Activated naive CD8-positive, alpha-beta T cell treated with anti-CD3 and anti-CD28 coated beads for 36 hours (primary cell): ENCODE measurements at places on chromosomes 16 and 17.

GRCh38 chr17:37300683-37301082 is 75.1 kb upstream of the C17orf78 start:
- no peak for DNase-seq

- no peak for DNase-seq
Measured at GRCh38 chr17:37219876-37220606, 155.7 kb upstream of the C17orf78 start.

GRCh38 chr16:75235721-75236193 is 15.7 kb downstream of the BCAR1 start:
- no peak for DNase-seq

- DNase-seq = no peak
Measured at GRCh38 chr16:86722970-86723369, 144.6 kb downstream of the FOXL1 start.

- peak; percentile 73 for DNase-seq
Measured at GRCh38 chr17:79393358-79394052, 217.3 kb downstream of the RBFOX3 start.

GRCh38 chr16:73888840-73889490 is 407.6 kb upstream of the PSMD7 start:
- DNase-seq = no peak

DNA sequence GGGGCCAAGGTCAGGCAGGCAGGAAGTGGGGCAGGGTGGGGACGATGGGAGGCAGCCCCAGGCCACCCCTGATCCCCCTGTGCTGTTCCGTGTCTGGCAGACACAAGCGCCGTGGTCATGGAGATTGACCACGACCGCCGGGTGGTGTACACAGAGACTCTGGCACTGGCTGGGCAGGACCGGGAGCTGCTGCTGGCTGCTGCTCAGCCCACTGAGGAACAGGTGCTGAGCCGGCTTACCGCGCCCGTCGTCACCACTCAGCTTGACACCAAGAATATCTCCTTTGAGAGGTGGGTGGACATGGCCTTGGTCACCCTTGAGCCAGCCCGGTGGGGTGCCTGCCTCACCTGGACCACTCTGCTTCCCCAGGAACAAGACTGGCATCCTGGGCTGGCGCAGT is 13.7 kb downstream of the CORO6 start:
- no peak for DNase-seq
